ENCODE measurements at places on chromosomes 13 and 19.

GRCh38 chr19:18443831-18444230 is 5.9 kb upstream of the ISYNA1 start:
- no peak for DNase-seq

DNA sequence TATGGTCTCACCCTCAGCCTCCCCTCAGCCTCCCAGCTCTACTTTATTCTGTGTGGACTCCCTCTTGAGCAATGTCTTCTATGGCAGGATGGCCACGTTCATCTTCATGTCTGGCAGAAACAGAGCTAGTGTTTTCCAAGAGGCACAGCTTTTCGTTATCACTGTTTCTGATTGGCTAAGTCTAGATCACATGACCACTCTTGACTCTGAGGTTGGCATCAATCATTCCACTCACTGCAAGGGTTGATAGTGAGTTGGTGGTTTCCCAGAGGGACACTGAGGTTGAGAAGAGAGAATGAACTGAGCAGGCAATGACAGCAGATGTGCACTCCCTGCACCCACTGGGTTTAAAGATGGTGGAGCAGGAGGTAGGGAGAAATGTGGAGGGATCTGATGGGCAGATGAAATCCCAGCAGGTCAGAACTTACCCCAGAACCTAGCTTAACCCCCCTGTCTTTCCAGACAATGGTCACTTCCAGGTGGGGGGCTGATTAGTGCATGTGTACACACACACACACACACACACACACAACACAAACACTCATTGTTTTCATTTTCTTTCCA is 26.3 kb upstream of the UQCRFS1 start:
- no peak for DNase-seq

DNA sequence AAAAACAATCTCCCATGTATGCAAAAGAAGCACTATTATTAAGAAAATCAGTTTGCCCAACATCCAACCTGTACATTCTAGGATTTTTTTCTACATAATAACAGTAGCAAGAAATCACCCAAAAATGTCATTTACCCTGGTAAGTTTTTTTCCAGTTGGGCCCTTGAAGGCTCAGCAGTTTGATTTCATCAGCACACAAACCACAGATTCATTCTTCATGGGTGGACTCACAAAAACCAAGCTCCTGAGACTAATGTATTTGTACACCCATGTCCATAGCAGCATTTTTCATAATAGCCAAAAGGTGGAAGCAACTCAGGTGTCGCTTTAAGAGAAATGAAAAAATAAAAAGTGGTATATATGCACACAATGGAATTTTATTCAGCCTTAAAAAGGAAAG is 210.1 kb downstream of the TBC1D4 start:
- peak; percentile 53 for DNase-seq

DNA sequence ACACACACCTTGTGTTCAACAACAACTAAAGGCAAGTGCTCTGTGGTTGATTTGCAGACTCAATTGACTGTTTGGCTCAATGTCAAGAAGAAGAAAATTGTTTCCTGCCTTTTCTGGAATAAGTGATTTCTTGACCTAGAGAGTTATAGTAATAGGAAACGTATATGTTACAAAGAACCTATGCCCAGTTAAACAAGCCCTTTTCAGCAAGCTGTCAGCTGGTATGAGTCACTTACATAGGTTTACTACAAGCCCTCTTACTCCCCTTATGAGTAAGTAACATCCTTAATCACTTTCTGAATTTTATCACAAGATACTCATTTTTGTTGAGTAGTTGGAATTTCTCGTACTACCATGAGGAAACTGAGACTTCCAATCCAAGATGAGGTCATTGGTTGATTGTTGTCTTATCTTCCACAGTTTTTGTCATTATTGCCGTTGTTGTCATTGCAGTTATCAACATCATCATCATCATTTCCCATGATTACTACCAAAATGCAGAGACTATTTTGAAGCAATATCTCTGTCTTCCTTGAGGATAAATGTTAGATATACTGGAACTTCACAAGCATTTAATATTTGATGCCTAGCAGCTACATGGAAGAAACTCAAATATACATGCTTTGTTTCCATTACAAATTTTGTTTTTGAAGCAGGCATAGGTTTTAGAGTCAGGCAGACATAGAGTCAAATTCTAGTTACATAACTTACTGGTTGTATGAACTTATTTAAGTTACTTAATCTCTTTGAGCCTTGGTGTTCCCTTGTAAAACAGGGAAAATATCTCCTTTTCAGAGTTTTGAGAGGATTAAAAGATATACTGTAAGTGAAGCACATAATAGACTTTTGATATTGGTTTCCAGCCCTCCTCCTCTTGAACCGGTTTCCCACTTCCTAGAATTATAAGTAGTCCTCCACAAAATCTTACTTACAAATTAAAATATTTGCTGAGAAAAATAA is 106.0 kb downstream of the RAP2A start:
- peak; percentile 86 for DNase-seq

GRCh38 chr13:73416093-73416492 is 357.3 kb downstream of the KLF5 start:
- DNase-seq: peak; percentile 59

All from fibroblast of skin of right biceps (primary cell).